ENCODE measurements at places on chromosomes 3 and 15.
A peak's percentile ranks its signal among the peaks of the same experiment; 100 is the strongest.

GRCh38 chr15:96186105-96186504 lies 144.4 kb upstream of the NR2F2 start:
- no peak for DNase-seq

DNA sequence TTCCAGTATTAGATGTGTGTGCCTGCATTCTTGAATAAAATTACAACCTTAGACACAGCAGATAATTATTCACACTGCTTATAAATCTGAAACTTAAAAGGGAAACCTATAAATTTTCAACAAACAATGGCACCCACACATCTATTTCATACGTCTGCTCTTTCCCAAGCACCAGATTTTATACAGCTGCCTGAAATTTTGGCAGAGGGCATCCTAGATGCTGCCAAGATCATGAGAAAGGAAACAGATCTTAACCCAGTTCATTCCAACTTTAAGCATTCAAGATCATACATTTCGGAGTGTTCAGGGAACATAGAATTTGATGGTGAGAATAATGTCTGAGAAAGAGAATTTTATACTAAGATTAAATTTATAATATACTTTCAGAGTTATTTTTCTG lies 53.1 kb downstream of the CLDN1 start:
- DNase-seq, result no peak

- no peak for DNase-seq
These were observed 28.4 kb downstream of the TFRC start for GRCh38 chr3:196053487-196053886.

GRCh38 chr3:124761935-124762660 lies 31.8 kb downstream of the UMPS start:
- DNase-seq, result peak; percentile 15

DNA sequence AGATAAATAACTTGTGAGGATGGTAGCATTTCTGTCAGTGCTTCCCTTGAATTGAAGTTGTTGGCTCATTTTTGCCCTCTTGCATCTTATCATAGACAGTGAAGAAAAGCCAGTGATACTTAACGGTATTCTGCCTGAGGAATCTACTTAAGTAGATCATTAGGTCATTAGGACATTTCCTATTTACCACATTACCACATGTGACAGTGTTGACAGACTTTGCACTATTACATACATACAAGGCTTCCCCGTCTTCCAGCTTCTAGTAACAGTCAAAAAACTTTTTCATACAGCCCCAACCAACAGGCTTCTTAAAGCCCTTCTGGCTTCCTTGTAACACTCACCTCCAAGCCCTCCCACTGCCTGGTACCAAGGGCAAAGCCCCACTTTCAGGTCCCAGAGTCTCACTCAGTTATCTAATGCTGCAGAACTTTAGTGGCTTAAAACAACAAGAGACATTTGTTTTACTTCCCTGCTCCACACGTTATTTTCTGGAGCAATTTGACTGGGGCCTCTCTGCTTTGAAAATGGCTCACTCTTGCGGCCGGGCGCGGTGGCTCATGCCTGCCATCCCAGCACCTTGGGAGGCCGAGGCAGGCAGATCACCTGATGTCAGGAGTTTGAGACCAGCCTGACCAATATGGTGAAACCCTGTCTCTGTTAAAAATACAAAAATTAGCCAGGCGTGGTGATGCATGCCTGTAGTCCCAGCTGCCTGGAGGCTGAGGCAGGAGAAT lies 40.0 kb downstream of the ASB7 start:
- no peak for DNase-seq

DNA sequence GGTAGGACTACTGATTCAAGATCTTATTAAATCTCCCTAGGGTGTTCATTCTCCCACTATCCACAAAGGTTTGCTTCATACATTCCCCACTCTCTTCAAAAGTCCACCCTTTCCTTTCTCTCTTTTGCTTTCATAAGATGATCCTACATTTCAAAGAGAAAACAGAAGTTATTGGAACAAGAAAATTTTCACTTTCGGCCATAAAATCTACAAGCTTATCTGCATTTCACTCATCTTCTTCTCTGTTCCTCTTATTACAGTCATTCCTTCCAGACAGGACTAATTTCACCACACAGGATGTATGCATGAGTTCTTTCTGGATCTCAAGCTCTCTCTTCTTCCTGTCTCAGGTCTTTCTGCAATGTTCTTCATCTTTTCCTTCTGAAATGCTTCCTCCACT lies 238.7 kb downstream of the ISL2 start:
- DNase-seq, result no peak

DNA sequence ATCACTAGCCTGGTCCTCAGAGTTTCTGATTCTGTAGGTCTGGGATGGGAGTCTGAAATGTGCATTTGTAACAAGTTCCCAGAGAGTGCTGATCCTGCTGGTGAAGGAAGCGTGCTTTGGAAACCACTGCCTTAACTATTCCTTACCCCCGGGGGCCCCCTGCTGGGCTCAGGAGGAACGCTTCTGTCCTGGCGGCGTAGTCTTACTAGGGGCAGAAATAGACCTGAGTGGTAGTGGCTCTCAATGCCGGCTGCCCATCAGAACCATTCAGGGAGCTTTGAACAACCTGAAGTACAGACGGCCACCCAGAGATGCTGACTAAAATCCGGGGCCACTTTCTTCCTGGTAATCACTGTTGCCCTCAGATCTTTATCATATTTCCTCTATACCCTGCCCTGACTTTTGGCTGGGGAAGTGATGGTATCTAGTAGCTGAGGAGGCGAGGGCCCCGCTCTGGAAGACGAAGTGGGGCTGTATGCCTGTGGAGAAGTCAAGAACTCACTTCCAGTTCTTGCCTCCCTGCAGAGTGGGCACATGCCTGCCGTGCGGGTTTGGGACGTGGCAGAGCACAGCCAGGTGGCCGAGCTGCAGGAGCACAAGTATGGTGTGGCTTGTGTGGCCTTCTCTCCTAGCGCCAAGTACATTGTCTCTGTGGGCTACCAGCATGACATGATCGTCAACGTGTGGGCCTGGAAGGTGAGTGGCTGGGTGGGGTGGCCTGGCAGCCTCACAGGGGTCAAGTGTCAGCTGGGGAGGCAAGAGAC lies 16.3 kb upstream of the JMJD7 start:
- DNase-seq, result peak; percentile 42

DNA sequence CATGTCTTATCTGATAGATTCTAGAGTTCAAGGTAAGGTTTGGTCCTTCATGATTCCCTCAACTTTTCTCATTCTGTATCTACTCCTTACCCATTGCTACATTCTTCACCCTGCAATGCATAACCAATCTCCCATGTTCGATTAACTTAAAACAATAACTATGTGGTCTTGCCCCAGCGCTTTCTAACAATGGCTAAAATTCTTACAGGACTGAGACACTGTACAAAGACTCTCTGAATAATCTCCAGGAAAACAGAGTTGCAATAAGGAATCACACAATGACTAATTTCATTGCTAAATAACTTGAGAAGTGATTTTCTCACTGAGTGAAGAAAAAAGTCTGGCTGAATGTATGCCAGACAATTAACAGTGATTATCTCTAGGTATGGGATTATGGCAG lies 69.6 kb upstream of the FAM174B start:
- DNase-seq, result no peak

DNA sequence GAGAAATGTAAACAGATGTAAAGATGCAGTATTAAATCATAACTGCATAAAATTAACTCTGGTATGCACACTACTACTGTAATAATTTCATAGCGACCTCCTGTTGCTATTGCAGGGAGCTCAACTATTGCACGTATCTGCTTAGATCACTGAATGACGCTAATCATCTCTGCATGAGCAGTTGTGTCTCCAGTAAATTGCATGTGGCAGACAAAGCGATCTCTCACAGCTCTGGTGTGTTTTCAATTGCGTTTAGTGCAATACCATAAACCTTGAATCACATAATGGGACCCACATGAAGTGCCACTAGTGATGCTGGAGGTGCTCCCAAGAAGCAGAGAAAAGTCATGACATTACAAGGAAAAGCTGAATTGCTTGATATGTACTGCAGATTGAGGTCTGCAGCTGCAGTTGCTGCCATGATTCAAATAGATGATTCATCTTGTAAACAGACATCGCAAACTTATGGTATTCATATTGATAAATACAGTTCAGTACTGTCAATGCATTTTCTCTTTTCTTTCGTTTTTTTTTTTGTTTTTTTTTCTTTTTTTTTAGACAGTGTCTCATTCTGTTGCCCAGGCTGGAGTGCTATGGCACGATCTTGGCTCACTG lies 30.2 kb upstream of the LCTL start:
- DNase-seq, result peak; percentile 48

GRCh38 chr3:103052236-103052830 lies 617.5 kb downstream of the ZPLD1 start:
- DNase-seq, result no peak

GRCh38 chr3:194003114-194004057 lies 132.6 kb upstream of the HES1 start:
- DNase-seq, result peak; percentile 72

GRCh38 chr15:73357999-73358665 lies 10.6 kb downstream of the HCN4 start:
- DNase-seq, result peak; percentile 97

GRCh38 chr3:12239301-12239700 lies 49.6 kb upstream of the PPARG start:
- DNase-seq, result no peak

DNA sequence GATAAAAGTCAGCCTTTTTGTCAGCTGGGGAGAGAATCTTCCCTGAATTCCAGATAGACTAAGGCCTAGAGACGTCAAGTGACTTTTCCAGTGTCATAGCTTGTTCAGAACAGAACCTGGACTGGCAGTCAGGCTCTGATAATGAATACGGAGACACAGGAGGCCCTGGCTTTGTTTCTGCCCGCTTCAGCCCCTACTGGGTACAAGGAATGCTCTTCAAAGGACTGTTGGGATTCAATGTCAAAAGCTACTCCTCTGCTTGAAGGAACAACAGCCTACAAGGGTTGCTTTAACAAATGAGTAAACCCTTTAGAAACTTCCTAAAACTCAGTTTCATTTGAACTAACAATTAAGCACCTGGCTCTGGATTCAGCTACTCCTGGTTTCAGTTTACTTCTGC lies 412.3 kb downstream of the OXSM start:
- no peak for DNase-seq

- DNase-seq, result no peak
These were observed 9.0 kb downstream of the ZIC4 start for GRCh38 chr3:147397155-147397874.

GRCh38 chr3:137692803-137693431 lies 71.2 kb upstream of the SOX14 start:
- peak; percentile 42 for DNase-seq

DNA sequence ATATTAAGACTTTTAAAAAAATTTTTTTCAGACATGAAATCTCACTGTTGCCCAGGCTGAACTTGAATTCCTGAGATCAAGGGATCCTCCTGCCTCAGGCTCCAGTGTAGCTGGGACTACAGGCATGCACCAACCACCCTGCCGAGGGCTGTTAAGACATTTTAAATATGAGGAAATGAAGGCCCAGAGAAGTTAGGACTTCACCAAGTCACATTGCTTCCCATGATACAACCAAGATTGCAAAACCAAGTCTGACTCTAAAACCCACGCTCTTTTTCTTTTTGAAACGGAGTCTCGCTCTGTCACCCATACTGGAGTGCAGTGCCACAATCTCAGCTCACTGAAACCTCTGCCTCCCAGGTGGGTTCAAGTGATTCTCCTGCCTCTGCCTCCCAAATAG lies 28.0 kb downstream of the PTPN9 start:
- no peak for DNase-seq

DNA sequence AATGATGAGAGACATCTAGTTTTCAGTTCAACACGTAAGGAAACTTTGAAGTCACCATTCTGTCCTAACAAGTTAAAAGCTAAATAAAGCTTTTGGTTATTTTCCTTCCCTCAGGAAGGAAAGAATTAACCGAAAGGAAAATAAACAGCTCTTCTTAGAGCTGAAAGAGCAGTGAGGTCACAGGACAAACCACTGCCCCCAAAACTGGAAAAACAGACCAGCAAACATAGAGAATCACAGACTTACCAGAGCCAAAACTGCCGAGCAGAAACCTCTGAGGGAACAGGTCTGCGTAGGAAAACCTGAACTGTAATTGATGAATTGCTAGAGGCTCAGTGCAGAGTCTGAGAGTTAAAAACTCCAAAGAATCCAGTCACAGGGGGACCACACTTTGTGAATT lies 14.7 kb downstream of the USP50 start:
- no peak for DNase-seq

- DNase-seq, result no peak
These were observed 184.6 kb upstream of the GPR149 start for GRCh38 chr3:154614601-154615000.

GRCh38 chr3:170679190-170679589 lies 93.3 kb upstream of the SLC7A14 start:
- no peak for DNase-seq

DNA sequence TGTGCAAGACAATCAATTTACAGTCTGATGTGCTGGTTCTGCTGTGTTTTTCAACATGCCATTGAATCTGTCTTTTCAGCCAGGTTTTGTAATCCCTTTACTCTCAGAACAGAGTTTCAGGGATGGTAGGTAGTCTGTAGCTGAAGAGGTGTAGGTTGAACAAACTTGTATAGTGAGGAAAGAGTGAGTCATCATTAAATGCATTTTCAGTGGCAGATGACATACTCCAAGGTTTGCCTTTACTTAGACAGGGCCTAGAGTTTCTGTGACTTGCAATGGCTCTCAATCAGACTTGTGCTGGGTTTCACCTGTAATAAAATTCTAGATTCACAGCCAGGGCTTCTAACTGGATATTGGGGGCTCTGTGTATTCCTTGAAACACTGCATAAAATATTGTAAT lies 94.6 kb downstream of the CYP19A1 start:
- DNase-seq, result no peak

DNA sequence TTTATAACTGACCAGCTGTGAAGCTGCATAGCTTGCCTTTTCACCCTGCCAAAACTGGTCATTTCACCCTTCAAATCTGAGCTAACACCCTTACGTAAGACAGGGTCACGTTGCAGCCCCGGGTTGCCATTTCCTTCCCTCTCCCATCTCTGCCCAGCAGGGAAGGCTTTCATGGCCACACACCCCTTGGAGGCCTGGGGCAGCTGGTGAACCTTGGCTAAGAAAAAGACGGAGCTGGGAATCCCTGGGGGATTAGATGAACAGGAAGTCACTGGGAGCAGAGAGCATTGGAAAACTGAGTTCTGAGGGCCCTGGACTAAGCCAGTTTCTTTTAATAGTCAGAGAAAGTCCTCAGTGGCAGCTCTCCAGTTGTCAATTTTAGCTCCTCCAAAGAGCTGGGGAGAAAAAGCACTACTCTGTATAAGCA lies 67.8 kb downstream of the TTC23 start:
- no peak for DNase-seq

GRCh38 chr3:79406175-79406574 lies 361.6 kb downstream of the ROBO1 start:
- DNase-seq, result no peak
